GM03348 (cell line): ENCODE measurements at places on chromosomes 5 and 9.

DNA sequence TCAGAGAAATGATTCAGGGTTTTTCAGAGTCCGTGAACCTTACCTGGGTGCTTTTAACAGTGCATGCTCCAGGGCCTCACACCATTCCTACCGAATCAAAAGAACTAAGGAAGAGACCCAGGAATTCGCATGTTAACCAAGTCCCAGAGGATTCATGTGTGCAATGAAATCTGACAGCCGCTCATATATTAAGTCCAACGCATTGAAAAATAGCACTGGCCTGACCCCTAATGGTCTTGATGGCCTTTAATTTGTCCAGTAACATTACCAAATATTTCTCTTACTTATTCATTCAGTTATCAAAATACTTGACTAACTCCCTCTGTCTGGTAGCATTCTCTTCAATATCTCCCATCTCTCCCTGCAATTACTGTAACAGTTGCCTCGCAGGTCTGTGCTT is 55.0 kb upstream of the MARCHF11 start:
- DNase-seq: no peak

DNA sequence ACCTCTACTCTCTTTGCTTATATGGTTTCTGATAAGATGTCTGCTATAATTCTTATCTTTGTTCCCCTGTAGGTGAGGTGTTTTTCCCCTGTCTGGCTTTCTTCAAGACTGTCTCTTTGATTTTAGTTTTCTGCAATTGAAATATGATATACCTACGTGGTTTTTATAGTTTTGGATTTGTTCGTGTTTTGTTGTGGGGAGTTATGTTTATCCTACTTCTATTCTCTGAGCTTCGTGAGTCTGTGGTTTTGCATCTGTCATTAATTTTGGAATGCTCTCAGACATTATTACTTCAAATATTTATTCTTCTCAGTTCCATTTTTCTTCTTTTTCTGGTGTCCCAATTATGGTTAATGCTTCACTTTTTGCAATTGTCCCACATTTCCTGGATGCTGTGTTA is 521.3 kb downstream of the KCTD16 start:
- no peak for DNase-seq

DNA sequence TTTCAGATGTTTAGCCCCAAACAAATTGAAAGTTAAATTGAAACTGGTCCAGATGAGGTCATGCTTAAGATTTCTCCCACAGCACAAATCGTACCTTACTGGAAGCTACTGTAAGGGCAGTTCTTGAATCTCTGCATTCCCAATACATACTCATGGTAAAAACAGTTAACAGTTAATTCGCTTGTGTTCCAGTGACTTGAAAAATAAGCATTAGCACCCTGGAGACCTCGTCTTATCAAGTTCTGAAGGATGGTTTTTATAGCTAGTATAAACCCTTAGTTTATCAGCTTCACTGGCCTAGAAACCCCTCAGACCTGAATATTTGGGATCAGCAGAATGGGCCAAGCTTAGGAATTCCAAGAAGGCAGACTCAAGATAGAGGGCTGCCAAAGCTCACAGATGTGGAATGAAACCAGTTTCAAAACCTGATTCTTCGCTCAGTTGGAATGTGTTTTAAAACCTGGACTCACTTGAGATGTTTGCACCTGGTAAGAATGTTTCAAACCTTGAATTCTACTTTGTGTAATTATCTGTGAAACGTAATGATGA is 103.6 kb downstream of the C9orf152 start:
- peak; percentile 21 for DNase-seq

- DNase-seq: no peak
Measured at GRCh38 chr9:123131993-123132392, 98.5 kb downstream of the GPR21 start.

DNA sequence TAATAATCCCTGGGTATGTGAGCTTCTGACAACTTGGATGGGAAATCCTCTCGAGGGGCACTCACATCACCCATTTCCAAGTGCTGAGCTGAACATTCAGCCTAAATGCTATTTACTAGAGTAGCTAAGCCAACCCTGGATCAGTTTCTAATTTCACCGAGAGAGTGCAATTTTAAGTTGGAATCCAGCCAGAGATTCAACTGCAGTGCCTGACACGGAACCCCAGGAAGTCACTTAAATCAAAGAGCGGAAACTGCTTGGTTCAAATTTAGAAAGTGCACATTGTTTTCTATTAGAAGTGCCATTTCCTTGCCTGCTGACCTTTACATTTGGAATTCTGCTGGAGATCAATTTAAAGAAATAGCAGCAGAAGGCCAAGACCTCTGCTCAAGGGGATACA is 8.8 kb downstream of the SPRY4 start:
- peak; percentile 26 for DNase-seq

DNA sequence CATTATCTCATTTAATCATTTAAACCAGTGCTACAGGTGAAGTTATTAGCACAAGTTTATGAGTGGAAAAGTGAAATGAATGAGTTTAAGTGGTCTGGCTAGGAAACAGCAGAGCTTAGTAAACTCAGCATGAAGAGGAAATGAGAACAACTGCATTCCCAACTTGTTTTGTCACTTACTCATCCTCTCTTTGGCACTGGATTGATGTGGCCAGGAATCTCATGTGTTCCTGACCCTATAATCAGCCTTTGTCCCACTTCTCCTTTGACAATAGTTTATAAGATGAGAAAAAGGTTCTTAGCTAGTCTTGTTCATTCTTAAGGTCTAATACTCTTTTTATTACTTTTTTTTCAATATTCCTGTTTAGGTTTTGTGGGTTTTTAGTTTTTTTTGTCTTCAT is 559.2 kb upstream of the TLE4 start:
- DNase-seq: peak; percentile 59

- no peak for DNase-seq
Measured at GRCh38 chr5:146919304-146919703, 40.7 kb upstream of the PPP2R2B start.

GRCh38 chr5:125142458-125142857 is 396.0 kb upstream of the ZNF608 start:
- no peak for DNase-seq

- no peak for DNase-seq
Measured at GRCh38 chr5:133736512-133736911, 124.2 kb upstream of the FSTL4 start.

DNA sequence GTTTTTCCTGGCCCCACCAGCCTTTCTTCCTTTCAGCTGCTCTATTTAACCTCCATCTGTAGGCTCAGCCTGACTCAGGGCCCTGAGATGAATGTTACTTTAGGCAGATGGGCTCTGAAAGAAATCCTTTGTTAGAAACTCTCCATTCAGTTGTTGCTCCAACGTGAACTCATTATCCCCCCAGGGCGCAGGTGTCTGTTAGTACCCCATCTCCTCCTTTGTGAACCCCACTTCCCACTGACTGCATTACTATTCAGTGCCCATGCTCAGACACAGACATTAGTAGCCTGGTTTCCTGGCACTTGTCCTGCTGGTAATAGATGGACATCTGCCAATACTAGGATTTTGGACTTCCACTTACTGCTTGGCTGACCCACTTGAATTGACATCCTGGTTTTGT is 1271.6 kb downstream of the PTPRD start:
- DNase-seq: no peak

DNA sequence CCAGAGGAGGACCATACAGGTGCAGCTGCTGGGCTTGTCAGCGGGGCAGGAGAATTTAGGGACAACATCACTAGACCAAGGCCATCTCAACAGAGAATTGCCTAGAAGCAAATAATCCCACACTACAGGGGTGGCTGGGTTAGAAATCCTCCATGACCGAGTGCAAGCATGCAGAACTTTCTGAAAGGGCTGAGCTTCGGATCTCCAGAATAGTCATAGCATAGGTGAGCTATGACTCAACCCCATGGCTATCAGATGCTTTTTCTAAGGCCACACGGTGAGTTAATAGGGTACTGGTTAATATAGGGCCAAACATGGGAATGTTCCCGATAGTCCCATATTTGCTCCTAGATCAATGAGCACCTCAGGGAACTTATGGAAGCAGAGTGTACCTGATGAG is 4.2 kb downstream of the KCNIP1 start:
- no peak for DNase-seq

DNA sequence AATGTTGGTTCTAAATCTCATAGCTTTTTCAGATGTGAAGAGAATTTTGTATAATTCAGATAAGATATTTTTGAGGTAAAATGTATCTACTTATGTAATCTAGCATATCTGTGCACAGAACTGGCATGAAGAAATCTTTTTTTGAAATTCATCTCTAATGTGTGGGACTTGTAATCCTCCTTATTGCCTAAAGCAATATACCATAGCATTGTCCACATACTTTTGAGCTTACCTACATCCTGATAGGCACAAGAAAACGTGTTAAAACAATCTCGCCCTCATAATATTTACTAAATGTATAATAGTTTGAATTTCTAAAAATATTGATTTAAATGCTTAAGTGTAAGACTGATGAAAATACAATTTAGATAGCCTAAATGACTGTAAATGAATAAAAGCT is 1686.5 kb upstream of the ACO1 start:
- DNase-seq: no peak

DNA sequence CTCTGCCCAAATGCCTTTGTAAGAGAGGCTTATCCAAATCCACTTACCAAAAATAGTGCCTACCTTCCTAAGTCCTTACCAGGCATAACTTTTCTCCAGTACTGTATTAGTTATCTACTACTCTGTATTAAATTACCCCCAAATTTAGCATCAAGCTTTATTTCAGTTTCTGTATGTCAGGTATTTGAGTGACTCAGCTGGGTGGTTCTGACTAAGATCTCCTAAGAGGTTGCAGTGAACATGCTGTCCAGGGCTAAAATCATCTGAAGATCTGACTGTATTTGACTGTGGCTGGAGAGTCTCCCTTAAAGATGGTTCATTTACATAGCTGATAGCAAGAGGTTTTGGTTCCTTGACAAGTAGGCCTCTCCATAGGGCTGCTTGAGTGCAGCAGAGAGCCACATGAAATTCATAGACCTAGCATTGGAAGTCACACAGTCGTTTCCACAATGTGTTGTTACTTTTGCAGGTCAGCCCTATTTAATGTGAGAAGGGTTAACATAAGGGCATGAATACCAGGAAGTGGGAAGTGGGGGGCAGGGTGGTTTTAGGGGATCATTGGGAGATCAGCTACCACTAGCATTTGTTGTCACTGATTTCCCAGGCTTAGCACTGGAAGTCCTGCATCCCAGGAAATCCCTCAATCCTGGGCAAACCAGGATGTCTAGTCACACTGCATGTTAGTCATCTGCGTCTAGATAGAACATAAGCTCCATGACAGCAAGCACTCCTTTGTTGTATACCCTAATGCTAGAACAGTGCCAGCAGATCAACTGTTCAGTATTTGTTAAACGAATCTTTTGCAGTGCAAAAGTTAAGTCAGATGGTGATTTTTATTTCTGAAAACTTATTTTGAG is 2.0 kb upstream of the ZNF622 start:
- DNase-seq: peak; percentile 46

- no peak for DNase-seq
Measured at GRCh38 chr5:180302256-180302655, 10.4 kb upstream of the MAPK9 start.

- DNase-seq: no peak
Measured at GRCh38 chr9:116096853-116097252, 56.7 kb upstream of the PAPPA start.

GRCh38 chr9:129583308-129584038 is 37.4 kb downstream of the C9orf50 start:
- DNase-seq: no peak

GRCh38 chr5:53671447-53671846 is 111.0 kb downstream of the NDUFS4 start:
- no peak for DNase-seq

DNA sequence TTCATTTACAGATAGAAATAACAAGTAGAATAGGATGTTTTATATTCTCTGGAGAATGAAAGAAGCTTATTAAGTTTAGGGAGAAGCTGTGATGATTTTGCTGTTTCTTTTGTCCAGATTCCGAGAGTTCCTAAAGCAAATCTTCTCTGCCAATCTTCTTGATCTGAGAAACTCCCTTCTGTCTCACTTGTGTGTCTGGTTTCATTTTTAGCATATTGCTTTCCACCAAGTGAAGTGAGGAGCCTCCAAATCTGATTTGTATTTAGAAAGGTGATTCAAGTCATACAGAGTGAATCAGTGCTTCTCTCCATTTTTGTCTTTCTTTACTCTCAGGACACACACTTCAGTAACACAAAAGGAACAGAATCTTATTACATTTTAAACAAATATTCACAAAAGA is 48.4 kb downstream of the STX17 start:
- DNase-seq: no peak

- no peak for DNase-seq
Measured at GRCh38 chr5:176608142-176608705, 1.7 kb downstream of the GPRIN1 start.

GRCh38 chr9:126367616-126368015 is 41.0 kb downstream of the MVB12B start:
- DNase-seq: no peak

DNA sequence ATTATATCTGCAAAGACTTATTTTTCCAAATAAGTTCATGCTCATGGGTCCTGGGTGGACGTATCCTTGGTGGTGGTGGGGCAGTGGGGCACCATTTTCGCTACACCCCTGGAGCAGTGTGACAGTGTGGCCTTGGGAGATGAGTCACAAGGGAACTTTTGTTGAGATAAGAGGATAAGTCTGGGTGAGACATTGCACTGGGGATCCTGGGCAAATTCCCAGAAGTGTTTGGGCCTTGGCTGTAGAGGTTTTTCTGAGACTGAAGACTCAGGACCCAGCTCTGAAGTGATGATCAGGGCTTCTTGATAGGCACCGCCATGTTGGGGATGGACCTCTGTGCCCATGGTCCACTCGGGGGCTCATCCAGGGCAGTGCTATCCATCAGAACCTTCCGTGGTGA is 149.4 kb downstream of the MACROH2A1 start:
- DNase-seq: no peak

- no peak for DNase-seq
Measured at GRCh38 chr5:115064380-115064779, 105.3 kb downstream of the TRIM36 start.

GRCh38 chr5:36692791-36693763 is 86.7 kb downstream of the SLC1A3 start:
- DNase-seq: peak; percentile 90

- peak; percentile 13 for DNase-seq
Measured at GRCh38 chr9:113468716-113469448, 5.4 kb downstream of the RGS3 start.

- DNase-seq: no peak
Measured at GRCh38 chr9:93218671-93219420, 34.9 kb downstream of the WNK2 start.
